ENCODE measurements at places on chromosomes 7 and 10.

GRCh38 chr7:135704074-135704473, 23.9 kb downstream of the SLC13A4 start:
- DNase-seq, result no peak

DNA sequence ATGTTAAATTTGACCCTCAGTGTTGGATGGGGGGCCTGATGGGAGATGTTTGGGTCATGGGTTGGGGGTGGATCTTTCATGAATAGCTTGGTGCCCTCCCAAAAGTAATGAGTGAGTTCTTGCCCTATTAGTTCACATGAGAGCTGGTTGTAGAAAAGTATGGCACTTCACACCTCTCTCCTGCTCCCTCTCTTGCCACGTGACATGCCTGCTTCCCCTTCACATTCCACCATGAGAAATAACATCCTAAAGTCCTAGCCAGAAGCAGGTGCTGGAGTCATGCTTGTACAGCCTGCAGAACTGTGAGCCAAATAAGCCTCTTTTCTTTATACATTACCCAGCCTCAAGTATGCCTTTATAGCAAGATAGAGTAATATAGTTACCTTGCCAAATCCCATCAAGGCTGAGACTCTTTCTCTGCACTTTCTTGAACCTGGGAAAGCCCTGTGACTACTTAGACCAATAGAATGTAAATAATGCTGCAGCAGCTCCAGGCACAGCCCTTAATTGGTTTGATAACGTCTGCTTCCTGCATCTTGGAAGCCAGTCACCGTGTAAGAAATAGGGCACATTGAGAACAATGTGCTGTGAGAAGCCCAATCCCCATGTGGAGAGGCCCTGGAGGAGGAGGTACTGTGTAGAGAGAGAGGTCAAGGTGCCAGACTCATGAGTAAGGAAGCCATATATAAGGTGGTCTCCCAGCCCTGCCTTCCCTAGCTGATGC, 88.0 kb upstream of the NAMPT start:
- no peak for DNase-seq

- no peak for DNase-seq
Observed at GRCh38 chr7:155799514-155799913, 12.7 kb downstream of the SHH start.

- no peak for DNase-seq
Observed at GRCh38 chr7:5218564-5219360, 28.7 kb downstream of the WIPI2 start.

GRCh38 chr10:132893090-132893489, 49.3 kb downstream of the CFAP46 start:
- DNase-seq, result no peak

DNA sequence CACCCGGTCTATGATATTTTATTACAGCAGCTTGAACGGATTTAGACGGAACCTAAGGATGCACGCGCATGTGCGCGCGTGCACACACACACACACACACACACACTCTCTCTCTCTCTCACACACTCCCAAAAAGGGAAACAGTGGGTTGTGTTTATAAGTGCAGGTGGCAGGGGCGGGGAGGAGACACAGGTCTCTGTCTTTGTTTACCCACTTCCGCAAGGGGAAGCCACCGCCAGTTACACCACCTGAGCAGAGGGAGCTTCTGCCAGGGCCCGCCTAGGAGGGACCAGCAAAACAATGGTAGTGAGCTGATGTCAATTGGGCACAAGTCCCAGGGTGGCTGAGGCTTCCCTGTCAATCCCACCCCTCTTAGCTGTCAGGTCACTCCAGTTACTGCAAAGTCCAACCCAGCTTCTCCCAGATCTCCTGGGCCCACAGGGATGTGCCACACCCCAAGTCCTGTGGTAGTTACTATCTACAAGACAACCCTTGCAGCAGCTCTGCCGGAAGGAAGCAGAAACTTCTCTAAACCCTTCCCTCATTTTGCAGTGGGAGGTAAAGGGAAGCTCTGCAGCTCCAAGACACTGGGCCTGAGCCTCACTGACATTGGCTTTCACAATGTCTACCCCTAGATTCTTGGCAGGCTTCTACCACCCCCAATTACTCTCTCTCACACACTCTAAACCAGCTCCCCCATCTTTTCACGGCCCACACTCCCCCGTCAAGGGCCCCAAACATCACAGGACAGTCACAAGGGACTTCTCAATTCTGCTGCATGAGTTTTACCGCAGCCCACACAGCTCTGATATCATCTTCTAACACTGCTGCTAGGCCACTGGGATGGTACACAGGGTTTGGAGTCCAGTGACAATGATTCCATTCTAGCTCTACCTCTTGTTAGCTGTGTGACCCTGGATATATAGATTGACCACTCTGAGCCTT, 17.6 kb downstream of the ANXA11 start:
- peak; percentile 48 for DNase-seq

DNA sequence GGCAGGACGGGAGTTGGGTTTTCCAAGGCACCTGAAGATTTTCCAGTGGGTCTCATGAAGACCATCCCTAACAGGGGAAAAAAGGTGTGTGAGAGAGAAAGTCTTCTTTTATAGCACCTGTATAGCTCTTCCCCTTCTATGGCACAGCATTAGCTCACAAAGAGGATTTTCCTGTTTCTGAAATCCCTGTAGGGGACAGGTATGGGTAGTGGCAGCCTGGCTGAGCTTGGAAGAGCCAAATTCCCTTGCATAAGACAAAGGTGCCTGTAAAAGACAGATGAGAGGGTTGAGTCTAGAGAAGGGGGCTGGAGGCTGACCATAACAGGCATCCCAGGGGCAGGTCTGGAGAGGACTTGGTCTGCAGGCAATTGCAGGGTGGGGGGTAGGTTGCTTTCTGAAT, 63.7 kb downstream of the COL13A1 start:
- DNase-seq, result no peak

DNA sequence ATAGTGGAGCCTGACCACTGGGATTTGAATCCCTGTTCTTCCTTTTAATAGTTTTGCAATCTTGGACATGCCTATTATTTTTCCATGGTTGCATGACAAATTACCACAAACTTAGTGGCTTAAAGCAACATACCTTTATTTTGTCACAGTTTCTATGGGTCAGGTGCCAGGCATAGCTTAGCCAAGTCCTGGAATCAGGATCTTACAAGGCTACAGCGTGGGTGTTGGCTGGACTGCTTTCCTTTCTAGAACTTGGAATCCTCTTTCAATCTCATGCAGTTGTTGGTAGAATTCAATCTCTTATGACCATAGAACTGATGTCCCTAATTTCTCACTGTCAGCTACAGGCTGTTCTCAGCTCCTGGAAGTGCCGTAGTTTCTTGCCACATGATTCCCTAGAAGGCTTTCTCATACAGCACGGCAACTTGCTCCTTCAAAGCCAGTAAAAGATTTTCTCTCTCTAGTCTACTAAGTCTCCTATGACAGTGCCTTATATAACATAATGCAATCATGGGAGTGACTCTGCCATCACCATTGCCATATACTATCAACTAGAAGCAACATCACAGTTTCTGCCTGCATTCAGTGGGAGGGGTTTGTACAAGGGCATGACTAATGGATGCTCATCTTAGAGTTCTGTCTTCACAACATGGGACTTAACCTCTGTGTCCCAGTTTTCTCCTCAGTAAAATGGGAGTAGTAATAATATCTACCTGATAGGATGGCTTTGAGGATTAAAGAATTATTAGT, 243.4 kb upstream of the FZD1 start:
- no peak for DNase-seq

DNA sequence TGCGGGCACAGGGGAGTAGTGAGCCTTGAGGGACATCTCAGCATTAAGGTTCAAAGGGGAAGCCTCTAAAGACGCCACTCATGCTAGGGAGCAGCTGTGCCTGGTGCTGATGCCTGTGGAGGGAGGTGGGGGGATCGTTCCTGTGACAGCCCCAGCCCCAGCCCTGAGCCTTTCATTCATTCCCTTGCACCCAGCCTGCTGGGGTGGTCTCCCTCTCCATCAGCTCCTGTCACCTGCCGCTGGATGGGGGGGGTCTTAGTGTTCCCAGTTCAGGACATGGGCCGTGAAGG, 11.6 kb downstream of the ZNF316 start:
- DNase-seq, result no peak

DNA sequence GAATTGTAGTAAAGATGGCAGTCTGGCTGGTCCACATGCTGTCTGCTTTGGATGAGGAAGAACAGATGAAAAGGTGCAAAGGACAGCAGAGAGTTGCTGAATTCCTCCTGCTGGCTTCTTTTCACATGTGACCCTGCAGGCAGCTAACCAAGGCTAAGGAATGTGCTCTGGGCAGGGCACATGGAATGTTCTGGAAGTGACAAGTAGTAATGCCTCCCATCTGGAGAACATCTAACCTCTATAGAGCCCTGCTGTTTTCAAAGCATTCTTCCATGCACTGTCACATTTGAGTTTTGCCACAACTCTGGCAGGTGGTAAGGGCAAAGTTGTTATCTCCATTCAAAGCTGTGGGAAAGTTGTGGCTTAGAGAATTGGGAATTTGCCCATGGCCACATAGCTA, 208.8 kb downstream of the STK31 start:
- no peak for DNase-seq

DNA sequence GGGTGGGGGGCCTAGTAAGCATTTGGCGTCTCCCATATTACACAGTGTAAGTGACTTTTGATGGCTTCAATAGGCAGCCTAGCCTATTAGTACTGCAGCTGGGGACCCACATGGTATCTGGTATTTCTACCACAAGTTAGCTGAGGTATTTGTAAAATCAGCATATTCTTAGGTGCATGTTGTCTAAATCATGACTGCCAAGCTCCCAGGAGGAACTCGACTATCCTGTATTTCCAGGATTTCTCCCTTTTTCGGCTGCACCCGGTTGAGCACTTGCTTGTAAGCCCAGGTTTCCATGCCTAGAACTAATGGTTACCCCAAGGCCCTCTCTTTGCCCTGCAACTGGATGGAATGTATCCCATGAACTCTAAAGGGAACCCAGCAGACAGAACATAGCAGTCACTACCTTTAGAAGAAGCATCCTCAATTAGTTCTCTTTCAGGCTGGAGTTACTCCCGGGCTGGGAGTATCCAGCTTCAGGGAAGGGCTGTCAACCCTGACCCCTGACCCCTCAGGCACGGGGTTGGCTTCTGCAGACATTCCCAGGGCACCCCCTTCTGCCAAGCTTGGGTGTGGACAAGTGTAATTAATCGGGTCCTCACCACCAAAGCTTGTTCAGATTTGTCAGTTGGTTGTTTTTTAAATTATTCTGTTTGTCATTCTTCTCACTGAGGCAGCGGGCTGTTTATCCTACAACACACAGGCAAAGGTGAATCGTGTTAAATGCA, 90.3 kb upstream of the PARD3 start:
- DNase-seq, result no peak

DNA sequence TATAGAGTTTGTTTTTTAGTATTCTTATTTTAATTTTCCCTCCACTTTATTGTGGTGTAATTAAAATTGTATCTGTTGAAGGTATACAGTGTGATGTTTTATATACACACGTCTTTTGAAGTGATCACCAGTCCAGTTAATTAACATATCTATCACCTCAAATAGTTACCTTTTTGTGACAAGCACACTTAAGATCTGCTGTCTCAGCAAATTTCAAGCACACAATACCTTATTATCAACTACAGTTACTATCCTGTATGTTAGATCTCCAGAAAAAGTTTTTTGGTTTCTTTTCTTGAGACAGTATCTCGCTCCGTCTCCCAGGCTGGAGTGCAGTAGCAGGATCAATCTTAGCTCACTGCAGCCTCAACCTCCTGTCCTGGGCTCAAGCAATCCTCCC, 8.7 kb downstream of the WIPI2 start:
- DNase-seq, result no peak

DNA sequence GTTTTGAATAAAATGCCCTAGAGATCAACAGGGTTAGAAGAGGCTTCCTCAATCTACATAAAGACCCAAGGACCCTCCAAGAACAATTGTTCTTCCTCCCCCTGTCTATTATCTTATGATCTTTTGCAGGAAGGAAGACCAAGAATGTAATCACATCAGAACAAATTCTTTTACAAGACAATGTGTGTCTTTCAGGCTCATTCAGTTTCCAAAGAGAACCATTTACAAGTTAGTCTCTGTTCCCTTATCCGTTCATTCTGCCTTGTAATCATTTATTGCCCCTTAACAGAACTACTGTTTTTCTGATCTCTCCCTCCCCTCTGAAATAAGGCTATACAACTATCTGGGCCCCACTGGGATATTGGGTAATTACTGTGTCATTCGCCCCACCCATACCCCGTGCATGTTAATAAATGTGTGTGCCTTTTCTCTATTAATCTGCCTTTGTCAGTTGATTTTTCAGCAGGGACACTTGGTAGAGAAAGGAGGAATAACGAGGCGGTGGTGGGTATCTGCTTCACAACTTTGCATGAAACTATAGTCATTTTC, 5.7 kb upstream of the MKRN1 start:
- no peak for DNase-seq

- DNase-seq, result no peak
Observed at GRCh38 chr10:35720366-35720765, 78.3 kb upstream of the FZD8 start.

GRCh38 chr10:34364253-34365037, 450.7 kb downstream of the PARD3 start:
- DNase-seq, result no peak

DNA sequence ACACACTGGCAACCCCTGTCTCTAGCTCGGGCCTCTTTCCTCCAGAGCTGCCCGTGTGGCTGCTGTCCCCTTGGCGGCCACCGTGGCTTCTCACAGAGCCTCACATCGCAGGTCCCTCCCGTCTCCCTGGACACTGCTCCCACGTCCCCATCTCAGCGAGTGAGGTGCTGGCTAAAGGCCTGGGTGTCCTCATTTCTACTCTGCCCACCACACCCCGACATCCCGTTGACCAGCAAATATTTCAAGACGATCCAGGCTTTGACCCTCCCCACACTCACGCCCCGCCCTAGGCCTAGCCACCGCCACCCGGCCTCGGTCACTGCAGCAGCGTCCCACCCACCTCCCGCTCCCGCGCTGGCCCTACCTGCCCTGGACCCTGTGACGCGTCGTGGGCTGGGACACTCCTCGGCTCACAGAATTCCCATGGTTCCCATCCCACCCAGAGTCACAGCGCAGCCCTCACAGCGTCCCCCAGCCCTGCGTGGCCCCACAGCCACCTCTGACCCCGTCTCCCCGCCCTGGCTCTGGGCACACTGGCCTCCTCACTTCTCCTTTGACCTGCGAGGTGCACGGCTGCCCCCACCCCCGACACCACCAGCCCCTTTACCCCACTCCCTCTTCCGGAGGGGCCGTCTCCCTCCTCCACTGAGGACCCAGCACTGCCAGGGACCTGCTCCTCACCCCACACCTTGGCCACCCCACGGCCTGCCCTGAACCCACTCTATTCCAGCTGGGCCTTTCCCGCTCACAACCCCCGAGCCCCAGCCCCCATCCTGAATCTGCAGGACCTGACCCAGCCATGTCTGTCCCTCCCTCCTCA, 6.9 kb downstream of the ADAP1 start:
- DNase-seq, result no peak

DNA sequence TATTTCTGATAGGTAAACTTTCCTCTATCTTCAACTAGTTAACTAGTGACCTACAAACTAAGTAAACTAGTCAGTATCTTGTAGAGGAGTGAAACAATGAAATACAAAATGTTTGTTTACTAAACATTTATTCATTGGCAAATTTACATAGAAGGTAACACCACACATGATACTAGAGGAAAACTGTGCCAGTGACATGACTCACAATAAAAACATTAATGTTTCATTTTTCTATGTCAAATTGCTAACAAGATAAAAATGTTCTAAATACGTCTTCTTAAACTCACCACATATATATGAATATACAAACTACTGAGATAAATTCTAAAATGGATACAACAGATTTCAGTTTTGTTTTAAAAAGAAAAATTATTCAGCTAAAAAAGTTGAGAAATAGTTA, 471.3 kb downstream of the PARD3 start:
- no peak for DNase-seq

- DNase-seq, result no peak
Observed at GRCh38 chr7:151056666-151057505, 811 bp downstream of the CDK5 start.

- no peak for DNase-seq
Observed at GRCh38 chr10:51217505-51217904, 143.2 kb downstream of the PRKG1 start.
